ENCODE measurements at places on chromosomes 12 and 14.

GRCh38 chr12:93121729-93122488 is 192.8 kb upstream of the EEA1 start:
- no peak for DNase-seq

DNA sequence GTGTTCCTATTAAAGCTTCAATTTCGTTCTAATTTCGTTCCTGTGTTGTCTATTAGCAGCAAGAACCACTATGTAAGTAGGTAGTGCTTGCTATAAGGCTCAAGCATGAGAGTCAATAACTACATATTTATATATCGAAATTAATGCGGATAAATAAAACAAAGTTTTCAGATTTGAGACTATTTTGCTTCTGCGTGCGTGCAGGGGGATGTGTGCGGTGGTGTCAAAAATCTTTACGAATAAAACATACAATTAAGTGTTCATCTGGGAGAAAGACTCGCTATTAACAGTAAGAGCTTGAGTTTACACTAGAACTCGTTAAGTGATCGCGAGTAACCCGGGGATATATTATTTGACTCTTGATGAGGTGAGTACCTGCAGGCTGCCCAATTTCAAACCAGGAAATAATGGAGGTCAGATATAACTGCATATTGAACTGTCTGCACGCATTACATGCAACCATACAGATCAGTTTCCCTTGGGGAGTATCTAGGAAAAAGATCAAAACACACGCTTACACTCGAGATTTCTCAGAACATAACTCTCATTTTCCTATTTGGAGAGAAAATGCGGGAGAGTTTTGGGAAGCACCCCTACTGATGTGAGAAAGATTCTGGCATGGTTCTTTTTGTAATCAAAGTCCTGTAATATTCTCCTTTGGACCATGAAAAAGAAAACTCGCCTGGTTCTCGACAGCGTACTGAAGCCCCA is 813 bp downstream of the TWF1 start:
- no peak for DNase-seq

GRCh38 chr12:66929121-66929520 is 250.2 kb upstream of the GRIP1 start:
- DNase-seq: peak; percentile 7

GRCh38 chr14:64444984-64445845 is 20.1 kb upstream of the AKAP5 start:
- peak; percentile 15 for DNase-seq

DNA sequence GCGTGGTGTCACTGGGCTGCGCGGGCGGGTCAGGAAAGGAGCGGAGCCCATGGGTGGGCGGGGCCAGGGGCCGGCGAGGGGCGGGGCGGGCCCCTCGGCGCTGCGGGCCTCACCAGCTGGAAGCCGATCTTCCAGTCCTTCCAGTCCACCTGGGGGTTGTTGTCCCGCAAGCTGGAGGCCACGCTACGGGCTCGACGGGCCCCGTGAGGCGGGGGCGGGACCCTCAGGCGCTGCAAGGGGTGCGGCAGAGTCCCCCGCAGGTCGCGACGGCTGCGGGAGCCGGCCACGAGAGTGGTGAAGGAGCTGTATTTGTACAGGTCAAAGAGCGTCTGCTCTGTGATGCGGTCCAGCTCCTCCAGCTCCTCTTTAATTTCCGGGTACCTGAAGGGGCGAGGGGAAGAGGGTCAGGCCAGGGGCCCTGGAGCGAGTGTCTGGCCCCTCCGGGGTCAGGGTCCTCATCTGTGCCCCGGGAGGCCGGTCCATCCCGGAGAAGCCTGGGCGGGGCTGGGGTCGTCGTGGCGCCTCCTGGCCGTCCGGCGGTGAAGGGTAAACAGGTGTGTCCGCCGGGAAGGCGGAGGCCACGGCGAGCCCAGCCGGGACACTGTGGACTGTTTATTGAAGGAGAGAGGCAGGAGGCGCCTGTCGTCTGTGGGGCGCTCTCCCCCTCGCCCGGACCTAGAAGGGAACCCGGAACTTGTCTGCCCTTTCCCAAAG is 11.9 kb downstream of the SCNN1A start:
- peak; percentile 64 for DNase-seq

- no peak for DNase-seq
Observed at GRCh38 chr14:36781897-36782296, 120.2 kb downstream of the PAX9 start.

DNA sequence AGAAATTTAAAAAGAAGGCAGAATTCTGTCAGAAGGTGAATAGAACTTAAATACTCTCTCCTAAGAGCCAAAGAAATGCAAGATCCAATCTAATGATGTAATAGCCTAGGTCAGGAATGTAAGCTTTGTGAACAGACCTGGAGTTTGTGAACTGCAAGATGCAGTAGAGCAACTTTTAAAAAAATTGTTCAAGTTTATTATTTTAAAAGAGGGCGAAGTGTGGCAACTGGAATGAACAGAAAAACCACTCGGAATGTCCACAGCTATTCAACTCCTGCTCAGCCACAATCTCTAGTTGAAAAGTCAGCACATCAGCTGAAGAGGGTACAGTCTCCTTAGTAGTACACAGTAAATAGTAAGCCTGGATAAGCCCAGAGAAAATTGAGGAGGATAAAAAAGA is 228.8 kb downstream of the PPFIA2 start:
- DNase-seq: no peak

DNA sequence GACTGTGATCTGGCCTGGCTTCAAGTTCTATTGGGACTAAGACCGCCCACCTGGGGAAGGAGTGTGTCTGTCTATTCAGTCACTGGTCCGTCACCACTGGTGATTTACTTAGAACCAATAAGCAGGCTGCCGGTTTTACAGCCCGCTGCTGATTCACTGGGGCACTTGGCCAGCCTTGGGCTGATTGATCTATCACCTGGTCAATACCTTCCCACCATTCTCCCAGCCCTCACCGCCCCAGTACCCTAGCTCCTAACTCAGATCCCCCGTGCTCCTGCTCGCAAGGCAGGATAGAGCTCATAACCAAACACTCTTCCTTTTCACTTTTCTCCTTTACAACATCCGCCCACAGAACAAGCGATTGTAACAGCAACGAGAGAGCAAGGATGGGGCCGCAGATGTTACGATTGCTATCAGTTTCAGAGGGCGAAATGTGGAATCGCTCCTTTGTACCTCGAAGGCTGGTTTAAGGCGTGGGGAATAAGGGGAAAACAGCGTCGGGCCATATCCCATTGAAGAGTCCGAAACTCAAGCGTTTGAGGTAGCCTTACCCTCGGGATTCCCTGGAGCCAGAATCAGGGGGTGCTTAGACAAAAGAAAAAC is 672 bp downstream of the RDH11 start:
- peak; percentile 73 for DNase-seq

GRCh38 chr12:7959701-7960121 is 23.7 kb upstream of the SLC2A3 start:
- DNase-seq: peak; percentile 17

DNA sequence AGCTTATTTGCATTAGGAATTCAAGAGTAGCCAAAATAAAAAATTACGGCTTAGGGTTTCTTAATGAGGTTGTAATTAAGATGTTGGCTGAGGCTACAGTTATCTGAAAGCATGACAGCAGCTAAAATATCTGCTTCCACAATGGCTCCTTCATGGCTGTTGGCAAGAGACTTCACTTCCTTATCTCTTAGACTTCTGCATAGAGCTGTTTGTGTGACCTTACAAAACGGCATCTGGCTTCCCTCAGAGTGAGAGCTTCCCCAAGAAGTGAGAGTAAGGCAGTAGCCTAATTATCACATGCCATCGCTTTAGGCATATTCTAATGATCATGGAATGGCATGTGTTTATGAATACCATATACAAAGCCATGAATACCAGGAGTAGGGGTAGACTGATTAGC is 57.6 kb downstream of the CCDC59 start:
- DNase-seq: no peak

DNA sequence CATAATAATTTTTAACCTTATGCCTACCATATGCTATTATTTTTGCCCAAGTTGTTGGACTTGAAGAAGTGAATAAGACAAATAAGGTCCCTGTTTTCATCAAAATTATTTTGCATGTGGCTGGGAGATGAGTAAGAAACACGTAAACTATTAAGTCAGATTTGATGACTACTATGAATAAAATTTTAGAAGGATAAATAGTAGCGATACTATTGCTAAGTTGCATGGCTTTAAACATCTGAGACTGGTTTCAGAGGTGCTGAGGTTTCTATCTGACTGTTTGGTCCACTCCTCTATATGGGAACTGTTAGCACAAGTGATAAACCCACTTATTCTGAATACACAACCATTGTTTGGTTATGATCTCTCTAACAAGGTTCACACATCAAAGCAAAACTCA is 674.3 kb upstream of the MDGA2 start:
- DNase-seq: no peak

DNA sequence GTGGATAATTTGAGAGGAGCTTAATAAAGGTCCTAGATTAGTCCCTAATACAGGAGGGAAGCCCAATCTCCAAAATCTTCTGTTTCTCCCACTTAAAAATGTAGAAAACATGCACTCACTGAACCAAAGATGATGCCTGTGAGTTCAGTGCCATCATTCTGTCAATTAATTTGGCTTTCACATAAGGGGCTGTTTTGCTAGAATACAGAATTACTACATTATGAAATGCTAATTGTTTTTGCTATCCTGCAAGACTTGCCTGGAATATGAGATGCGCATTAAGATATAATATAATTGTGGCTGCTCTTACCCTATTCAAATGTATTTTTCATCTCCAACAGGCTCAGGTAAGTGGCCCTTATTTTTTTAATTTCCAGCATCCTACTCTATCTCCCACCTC is 111.7 kb downstream of the SEC23A start:
- DNase-seq: no peak

DNA sequence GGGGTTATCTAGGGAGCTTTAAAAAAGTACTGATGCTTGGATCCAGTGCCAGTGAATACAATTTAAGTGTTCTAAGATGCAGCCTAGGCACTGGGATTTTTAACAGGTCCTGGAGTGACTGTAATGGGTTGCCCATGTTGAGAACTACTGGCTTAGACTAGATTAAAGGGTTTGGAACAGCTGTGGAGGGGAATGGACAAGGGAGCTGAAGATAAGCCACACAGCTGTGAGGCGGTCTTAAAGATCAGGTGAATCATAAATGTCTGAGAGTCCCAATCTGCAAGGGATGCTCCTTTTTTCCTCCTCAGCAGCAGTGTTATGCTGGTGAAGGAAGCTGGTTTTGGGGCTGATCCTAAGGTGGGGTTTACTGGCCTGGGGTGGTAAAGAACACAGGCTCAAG is 35.5 kb upstream of the FRMD6 start:
- DNase-seq: no peak

GRCh38 chr12:132389026-132389425 is 59.6 kb upstream of the GALNT9 start:
- DNase-seq: no peak

- no peak for DNase-seq
Observed at GRCh38 chr12:110039085-110039807, 9.1 kb downstream of the C12orf76 start.

DNA sequence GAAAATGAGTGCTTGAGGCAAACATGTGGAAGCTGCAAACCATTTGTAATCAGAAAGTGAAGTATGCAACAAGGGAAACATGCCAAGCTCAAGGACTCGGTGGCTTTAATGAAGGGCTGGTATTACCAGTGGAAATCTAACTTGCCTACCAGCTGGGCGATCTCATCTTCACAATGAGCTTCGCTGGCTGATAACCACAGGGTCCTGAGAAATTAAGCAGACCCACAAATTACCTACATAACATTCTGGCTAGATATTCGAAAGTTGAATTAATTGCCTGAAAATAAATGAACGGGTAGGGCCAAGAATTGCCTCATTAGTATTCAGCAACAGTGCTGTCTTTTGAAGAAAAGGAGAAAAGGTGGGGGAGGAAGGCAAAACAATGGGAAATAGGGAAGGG is 439.4 kb downstream of the PDZRN4 start:
- no peak for DNase-seq

DNA sequence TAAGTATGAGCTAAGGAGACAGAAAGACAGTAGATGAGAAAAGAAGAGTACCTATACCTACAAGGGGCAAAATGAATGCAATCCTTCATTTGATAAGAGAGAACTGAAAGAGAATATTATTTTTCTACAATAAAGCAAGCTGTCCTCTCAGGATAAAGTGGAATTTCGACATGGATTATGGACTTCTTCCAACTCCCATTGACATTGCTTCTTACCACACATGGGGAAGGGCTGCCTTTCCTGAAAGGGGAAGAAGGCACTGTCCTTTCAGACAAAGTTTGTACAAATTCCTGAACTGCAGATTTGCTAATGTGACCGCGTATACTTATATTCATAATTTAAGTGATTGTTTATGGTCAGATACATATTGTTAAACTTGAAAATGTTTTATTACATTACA is 4.3 kb upstream of the HEBP1 start:
- no peak for DNase-seq

GRCh38 chr14:35405304-35405996 is 901 bp upstream of the NFKBIA start:
- no peak for DNase-seq

DNA sequence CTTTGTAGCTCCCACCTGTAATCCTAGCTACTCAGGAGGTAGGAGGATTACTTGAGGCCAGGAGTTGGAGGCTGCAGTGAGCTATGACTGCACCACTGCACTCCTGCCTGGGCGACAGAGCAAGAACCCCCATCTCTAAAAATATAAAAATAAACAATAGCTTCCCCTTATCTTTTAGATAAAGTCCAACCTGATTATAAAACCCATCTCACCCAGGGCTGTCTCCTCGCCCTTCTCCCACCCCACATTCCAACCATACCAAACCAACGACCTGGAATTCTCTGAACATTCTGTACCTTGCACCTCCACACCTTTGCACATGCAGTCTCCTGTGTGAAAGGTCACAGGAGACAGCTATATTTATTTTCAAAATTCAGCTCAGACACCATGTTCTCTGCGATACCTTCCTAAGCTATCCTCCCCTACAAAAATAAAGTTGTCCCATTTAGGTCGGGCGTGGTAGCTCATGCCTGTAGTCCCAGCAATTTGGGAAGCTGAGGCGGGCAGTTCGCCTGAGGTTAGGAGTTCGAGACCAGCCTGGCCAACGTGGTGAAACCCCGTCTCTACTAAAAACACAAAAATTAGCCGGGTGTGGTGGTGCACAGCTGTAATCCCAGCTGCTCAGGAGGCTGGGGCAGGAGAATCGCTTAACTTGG is 7.7 kb downstream of the SLC7A7 start:
- DNase-seq: no peak

GRCh38 chr12:46304070-46304469 is 35.2 kb upstream of the SLC38A1 start:
- DNase-seq: no peak

DNA sequence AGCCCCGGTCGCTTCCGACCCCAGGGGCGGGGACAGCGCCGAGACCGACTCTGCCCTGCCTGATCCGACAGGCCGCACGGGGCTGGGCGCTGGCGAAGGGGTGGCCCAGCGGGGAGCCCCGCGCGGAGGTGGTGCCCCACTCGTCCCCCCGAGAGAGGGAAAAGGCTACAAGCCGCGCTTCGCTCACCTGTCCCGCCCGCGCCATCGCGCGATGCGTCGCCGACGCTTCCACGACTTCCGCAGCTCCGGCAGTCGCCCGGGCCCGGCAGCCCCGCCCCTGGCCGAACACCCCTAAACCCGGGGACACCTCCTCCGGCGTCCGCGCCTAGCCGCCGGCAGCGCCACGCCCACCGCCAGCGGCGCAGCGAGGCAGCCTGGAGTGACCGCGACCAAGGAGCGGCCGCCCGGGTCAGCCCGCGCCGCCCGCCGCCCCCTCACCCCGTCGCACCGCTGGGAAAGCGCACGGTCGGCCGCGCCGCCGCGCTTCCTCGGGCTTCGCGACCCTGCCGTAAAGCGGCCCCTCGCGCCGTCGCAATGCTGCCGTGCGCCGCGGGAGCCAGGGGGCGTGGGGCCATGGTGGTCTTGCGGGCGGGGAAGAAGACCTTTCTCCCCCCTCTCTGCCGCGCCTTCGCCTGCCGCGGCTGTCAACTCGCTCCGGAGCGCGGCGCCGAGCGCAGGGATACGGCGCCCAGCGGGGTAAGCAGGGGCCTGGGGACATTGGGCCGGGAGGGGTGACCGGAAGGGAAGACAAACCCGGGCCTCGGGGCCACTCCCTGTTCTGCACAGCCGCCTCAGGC is at the start of the genes BAG5 and COA8:
Gene BAG5, minus strand, starts transcription at position 229 of the 797 bp plus-strand sequence. CDS start 1,493 bp downstream, outside the sequence.
Gene COA8, plus strand, starts transcription at position 532 of the 797 bp plus-strand sequence. Its CDS starts 42 bp downstream, at position 574.
- peak; percentile 84 for DNase-seq

All from stimulated activated naive CD4-positive, alpha-beta T cell treated with Interleukin-2 at 50 U/mL for 16 hours (primary cell).